Stimulated activated CD4-positive, alpha-beta T cell treated with anti-CD3 and anti-CD28 coated beads, Interleukin-2, amount 100 ng/mL, for 24 hours (primary cell): ENCODE measurements at places on chromosomes 1 and 21.

- peak; percentile 18 for DNase-seq
These were observed 5.9 kb upstream of the TTC22 start for GRCh38 chr1:54806931-54807611.

DNA sequence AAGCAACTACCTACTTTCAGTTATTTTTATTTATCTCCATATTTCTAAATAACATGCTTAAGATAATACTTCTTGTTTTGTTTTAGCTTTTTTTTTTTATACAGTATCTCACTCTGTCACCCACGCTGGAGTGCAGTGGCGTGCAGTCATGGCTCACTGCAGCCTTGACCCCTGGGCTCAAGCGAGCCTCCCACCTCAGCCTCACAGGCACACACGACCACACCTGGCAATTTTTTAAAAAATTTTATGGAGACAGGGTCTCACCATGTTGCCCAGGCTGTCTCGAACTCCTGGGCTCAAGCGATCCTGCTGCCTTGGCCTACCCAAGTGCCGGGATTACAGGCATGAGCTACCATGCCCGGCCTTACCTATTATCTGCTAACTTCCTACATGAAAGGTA is 20.6 kb downstream of the TUT4 start:
- DNase-seq = no peak

- no peak for DNase-seq
These were observed 64.4 kb upstream of the PTGFR start for GRCh38 chr1:78426408-78426807.

GRCh38 chr1:33170351-33171274 is 11.2 kb downstream of the TRIM62 start:
- no peak for DNase-seq

DNA sequence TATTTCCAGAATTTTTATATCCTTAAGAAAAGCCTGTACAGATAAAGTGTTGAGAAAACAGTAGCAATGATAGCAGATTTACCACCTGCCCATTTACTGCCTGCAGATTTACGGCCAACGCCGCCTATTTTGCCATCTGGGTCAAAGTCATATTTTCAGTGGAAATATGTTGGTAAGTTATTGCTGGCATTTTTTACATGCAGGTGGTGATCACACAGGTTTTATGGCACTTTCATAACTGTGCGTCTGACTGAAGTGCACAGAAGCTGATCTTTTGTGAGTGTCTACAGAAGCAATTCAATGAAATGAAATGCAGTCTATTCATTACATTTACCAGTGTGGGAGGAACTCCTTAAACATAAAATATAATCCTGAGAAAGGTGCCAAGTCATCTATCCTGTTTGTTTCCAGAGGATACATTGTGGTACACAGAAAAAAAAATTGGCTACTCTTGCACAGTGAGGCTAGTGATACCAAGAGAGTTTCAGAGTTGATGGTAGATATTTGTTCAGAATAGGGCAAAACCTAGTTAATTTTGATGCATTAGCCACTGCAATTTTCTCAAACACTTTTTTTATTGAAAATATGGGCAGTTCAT is 458.5 kb downstream of the NEGR1 start:
- no peak for DNase-seq

- no peak for DNase-seq
These were observed 32.3 kb downstream of the SLC9A1 start for GRCh38 chr1:27122652-27123051.
